ENCODE measurements at places on chromosomes 11 and 22. TPM values are rescaled to one million over a fixed set of nuclear protein-coding genes. Genes with fewer than 3 reads are reported as not detected.

The CHST1 gene
- 0.15 TPM for total RNA-seq

The PDGFD gene
- 0.15 TPM for total RNA-seq

The C11orf91 gene
- total RNA-seq, result 0.33 TPM

The SCGB2A2 gene
- total RNA-seq, result not detected

The TRPC6 gene
- total RNA-seq, result 0.17 TPM

The TXN2 gene
- total RNA-seq, result 27.8 TPM

Measured in smooth muscle cell of trachea (primary cell).